ENCODE measurements at places on chromosomes 4 and X.

DNA sequence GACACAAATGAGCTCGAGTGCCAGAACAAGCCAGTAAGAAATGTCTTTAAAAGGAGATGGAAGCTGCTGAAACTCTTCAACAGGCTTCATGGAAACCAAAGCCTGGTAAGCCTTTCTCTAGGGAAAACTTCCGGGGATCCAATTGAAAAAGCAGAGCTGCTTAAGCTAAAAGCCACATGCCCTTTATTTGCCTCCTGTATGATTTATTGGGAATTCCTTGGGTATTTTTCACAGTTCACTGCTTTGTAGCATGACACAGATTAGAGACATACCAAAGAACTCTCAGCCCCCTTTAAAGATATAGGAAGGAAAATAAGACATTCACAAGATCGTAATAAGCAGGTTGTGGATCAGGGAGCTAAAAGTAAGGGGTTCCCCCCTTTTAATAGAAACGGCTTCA is 6.5 kb upstream of the ARHGAP6 start:
- no peak for DNase-seq

- DNase-seq = no peak
Observed at GRCh38 chr4:182803235-182803634, 114.0 kb downstream of the DCTD start.

DNA sequence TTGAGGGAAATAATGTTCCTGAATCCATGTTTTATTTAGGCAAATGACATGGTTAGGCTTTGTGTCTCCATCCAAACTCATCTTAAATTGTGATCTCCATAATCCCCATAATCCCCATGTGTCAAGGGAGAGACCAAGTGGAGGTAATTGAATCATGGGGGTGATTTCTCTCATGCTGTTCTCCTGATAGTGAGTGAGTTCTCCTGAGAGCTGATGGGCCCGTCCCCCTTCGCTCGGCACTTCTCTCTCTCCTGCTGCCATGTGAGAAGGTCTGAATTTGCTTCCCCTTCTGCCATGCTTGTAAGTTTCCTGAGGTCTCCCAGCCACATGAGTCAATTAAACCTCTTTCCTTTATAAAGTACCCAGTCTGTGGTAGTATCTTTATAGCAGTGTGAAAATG is 563.0 kb upstream of the NR3C2 start:
- DNase-seq = no peak

- DNase-seq = no peak
Observed at GRCh38 chr4:107366016-107366735, 330.1 kb upstream of the DKK2 start.

DNA sequence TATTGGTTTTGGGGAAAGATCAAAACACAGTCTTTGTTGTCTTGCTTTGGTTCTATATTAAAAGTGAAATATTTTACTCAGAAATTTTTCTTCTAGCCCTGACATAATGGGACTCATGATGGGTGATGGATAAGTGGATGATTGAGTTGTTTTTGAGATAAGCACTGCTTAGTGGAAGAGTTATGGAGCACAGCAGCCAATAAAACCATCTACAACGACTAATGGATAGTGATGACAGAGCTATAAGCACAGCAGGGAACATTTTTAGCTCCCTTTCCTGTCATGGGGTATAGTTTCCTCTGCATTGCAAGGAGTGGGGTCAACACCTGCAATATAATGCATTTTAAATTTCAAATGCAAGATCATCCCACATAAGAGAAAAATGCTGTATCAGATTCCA is 812.4 kb downstream of the STPG2 start:
- DNase-seq = no peak

GRCh38 chr4:64432674-64433073 is 23.4 kb upstream of the TECRL start:
- no peak for DNase-seq

GRCh38 chr4:145635630-145636029 is 16.4 kb downstream of the MMAA start:
- no peak for DNase-seq

- no peak for DNase-seq
Observed at GRCh38 chr4:26525136-26525770, 35.0 kb upstream of the CCKAR start.
